ENCODE measurements at places on chromosomes 5 and 9.

GRCh38 chr5:126640866-126641265, 40.1 kb downstream of the PHAX start:
- peak; percentile 23 for DNase-seq

DNA sequence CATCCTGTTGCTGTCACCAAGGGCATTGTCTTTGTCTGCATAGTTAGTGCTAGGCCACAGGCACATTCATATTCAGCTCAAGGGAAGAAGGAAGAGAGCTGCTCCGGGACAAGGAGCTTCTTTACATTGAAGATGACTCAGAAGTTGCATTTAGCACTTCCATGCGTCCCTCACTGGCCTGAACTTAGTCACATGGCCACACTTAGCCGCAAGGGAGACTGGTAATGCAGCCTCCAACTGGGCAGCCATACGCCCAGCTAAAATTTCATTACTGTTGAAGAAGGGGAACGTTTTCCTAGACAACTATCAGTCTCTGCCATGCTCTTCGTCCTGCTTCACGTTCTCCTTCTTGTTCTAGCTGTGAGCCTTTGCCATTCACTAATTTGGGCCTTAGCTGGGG, 20.0 kb downstream of the ACTL7B start:
- DNase-seq: peak; percentile 70

DNA sequence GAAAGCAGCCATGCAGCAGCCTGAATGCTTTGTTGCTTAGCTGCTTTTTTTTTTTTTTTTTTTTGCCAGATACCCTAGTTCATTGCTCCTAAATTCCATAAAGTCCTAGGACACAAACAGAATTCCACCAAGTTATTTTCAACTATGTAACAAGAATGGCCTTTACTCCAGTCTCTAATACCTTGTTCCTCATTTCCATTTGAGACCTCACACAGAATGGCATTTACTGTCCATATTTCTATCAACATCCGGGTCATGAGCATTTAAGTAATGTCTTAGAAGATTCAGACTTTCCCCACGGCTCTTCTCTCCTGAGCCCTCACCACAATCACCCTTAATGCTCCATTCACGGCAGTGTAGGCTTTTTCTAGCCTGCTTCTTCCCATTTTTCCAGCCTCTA, 31.7 kb upstream of the FBXW11 start:
- no peak for DNase-seq

- DNase-seq: no peak
Measured at GRCh38 chr9:2178034-2178734, 163.0 kb downstream of the SMARCA2 start.

- no peak for DNase-seq
Measured at GRCh38 chr9:93378276-93378675, 73.2 kb upstream of the FAM120A start.

- DNase-seq: no peak
Measured at GRCh38 chr9:110588296-110588695, 8.8 kb upstream of the SVEP1 start.

DNA sequence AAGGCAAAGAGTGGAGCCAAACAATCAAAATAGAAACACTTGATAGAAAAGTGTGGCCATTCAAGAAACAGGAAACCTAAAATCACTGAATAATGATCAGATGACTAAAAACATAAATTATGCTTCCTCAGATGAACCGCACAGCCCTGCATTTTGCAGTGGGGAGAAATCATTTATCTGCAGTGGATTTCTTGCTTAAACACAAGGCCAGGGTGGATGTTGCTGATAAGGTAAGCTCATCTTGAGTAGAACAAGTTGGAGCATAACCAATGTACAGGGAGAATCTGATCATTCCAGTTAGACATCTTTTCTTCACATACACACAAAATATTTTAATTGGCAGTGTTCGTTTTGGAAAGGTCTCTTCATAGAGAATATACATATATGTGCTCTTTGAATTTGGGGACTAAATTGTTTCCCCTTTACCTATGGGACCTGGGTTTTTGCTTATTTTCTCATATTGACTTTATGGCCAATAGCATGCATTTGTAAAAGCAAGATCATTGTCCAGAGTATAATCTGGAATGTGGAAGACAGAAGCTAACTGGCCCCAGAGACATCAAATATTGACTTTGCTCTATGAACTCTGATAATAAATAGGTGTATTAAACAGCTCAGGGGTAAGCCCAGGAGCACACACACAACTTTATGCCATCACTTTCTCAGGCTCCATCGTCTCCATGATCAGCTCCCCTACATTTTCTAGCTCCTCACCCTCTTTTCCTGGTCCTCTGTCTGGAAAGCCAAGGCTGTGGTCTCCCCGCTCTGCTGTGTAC, 9.1 kb downstream of the ANKDD1B start:
- no peak for DNase-seq

GRCh38 chr5:97172227-97172626, 10.8 kb downstream of the RIOK2 start:
- peak; percentile 6 for DNase-seq

GRCh38 chr5:75482482-75482881, 28.9 kb downstream of the CERT1 start:
- no peak for DNase-seq

GRCh38 chr9:98866435-98867102, 59.1 kb downstream of the GALNT12 start:
- no peak for DNase-seq

DNA sequence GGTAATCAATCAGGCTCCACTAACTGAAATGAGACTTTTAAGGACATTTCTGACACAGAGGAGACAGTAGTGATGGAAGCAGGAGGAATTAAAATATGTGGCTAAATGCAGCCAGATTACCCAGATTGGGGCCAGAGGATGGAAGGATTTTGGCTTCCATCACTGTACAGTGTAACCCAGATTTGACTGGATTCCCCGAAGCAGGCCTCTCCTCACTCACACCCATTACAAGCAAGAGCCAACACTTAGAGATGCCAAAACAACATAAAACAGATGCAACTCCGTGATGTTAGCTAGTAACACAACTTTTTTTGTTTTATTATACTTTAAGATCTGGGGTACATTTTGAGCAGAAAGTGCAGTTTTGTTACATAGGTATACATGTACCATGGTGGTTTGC, 17.6 kb downstream of the TEK start:
- no peak for DNase-seq

DNA sequence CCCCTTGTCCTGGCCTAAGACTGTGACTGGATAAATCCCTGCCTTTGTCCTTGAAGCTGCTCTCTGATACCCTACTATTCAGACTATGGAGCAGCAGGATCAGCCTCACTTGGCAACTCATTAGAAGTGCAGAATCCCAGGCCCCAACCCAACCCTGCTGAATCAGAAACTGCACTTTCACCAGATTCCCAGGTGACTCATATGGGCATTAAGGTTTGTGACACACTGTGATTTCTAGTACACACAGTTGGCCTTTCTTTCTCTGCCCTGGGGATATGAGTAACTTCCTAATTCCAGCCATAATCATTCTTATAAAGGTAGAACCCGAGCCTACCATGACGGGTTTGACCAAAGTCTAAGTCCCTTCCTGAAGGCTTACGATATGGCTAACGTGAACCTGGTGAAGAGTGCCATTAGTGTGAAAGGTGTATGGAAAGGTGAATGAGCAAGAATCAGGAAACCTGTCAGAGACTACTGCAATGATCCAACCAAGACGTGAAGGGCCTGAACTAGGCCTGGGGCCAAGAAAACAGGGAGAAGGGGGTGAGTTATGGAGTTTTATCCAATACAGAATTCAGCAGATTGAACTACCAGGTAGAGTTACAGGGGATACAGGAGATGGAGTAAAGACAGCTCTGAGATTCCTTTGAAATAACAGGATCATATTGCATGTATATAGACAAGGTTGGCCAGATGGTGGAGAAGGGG, 533.0 kb downstream of the BNC2 start:
- peak; percentile 20 for DNase-seq

GRCh38 chr5:163548649-163549048, 43.2 kb downstream of the MAT2B start:
- DNase-seq: no peak

DNA sequence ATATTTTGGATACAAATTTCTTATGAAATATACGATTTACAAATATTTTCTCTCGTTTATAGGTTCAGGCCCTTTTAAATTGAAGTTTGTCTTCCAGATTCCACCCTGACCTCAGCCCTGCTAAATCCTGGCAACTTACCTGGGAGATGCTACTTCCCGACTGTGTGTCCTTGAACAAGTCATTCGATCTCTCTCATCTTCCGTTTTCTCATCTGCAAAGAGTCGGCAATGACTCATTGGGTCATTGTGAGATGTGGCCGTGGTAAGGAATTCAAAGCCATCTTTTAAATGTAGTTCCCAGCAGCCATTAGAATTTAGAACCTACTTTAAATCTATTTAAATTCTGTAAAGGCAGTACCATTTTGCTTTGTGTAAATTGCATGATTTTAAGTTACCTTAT, 72.5 kb downstream of the LHX2 start:
- no peak for DNase-seq

GRCh38 chr5:127011961-127012644, 18.3 kb downstream of the MARCHF3 start:
- DNase-seq: no peak

- DNase-seq: no peak
Measured at GRCh38 chr9:135680056-135680455, 16.9 kb downstream of the LCN9 start.

DNA sequence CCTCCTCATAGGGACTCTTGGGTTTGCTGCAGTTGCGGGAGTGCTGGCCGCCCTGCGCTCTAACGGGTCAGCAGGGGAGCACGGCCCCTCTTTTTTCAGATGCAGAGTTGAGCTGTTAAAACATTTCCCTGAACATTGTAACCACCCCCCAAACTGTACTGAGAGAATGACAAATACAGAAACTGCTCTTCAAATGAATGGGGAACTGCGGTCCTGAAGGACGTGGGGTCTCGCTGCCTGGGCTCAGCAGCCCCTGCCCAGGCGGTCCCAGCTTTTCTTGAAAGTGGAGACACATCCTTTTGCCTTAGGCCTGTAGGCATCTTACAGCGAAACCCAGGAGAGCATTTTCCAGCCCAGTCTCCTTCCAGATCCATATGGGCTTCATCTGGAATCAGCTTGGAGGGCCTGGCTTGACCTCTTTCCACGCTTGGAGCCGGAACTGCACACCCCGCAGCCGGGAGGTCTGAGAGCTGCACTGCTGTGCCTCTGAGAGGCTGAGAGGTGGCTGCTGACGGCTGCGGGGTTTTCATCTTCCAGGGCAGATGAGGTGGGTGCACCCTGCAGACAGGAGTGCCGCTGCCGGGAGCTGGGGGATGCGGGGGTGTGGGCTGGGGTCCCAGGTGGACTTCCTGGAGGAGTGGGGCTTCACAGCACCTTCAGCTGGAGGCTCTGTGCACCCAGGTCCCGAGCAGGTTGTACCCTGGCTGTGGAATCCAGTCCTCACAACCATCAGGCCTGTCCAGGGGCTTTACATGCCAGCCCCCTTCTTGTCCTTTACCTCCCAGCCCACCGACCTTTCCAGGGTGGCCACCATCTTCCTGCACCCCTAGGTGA, 1.2 kb upstream of the AGPAT2 start:
- no peak for DNase-seq

- DNase-seq: no peak
Measured at GRCh38 chr9:109246533-109246932, 74.3 kb downstream of the EPB41L4B start.

DNA sequence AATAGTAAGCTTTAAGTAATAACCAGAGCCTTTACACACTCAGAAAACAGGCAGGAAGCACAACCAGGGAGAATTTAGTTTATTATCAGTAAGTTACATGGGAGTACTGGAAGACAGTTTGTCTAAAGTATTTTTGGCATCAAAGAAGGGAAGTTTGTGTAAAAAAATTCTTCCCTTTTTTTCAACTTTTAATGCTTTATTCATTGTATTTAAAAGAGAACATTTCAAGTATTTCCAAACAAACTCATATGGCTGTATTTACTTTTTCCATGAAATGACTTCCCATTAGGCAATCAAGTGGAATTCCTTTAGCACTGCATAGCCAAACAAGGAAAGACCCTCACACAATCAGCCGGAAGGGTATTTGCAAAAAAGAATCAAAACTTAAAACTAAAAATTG, 26.7 kb downstream of the RNF145 start:
- peak; percentile 37 for DNase-seq

DNA sequence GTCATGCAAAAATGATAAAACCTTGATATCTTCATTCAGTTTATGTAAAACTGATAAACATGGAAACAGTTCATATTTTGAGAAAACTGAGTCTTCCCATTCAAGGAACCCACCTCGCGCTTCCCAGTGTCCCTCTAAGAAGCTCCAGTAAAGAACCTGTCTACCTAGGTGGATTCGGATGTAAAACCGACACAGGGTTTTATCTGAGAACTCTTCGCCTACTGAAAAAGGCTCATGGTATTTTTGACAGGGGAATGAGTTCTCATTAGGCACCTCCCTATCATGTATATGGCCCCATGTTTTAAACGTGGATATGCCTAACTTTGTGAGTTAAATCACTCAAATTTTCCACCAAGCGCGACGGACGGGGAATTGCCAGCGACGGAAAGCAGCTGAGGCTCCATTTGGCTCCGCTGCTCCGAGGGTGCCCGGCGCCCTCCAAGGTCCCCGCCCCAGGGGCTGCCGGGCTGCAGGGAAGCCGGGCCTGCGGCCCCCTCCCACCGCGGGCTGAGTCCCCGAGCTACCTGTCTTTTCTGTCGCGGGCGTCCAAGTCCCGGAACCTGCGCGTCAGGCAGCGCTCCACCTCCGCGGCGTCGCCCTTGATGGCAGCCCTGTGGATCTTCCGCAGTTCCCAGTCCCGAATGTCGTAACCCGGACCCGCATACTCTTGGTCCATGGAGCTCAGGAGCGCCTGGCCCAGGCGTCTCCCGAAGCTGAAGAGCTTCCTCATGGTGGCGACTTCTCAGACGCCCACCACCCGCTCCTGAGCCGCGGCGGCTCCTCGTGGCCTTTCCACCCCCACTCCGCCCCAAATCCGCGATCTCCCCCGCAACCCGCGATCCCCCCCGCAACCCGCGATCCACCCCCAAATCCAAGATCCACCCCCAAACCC, 594 bp downstream of the ANKRD18A start:
- peak; percentile 12 for DNase-seq

- DNase-seq: no peak
Measured at GRCh38 chr5:57937025-57937424, 454.4 kb upstream of the ACTBL2 start.

- DNase-seq: no peak
Measured at GRCh38 chr9:69485466-69485865, 160.5 kb downstream of the ENTREP1 start.

DNA sequence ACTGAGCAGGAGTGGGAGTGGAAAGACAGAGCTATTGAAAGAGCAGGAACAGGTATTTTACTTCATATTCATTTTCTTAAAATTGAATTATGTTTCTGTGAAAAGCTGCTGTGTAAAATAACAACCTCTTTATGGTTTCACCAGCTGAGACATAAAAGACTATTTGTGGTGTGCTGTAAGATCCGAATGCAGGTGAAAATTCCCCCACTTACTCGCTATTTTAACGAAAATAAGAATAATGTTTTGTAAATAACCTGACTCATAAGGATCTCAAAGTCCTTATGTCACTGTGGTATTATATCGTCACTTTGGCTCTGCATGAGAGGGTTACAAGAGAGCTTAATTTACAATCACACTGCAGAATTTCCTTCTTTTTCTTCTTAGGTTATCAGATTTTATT, 65.3 kb upstream of the NFIB start:
- no peak for DNase-seq

- DNase-seq: no peak
Measured at GRCh38 chr5:102590467-102590866, 91.7 kb upstream of the SLCO6A1 start.

- no peak for DNase-seq
Measured at GRCh38 chr9:133950629-133951111, 41.5 kb downstream of the VAV2 start.
